T follicular helper cell (primary cell): ENCODE measurements at places on chromosomes 6 and 20.
A peak's percentile ranks its signal among the peaks of the same experiment; 100 is the strongest.

GRCh38 chr6:160363016-160363996, 15.1 kb downstream of the SLC22A3 start:
- DNase-seq = no peak

- DNase-seq = no peak
Measured at GRCh38 chr20:40019510-40019909, 669.5 kb downstream of the MAFB start.

GRCh38 chr6:81984599-81984998, 232.1 kb upstream of the TENT5A start:
- no peak for DNase-seq

GRCh38 chr20:4699216-4699615, 22.5 kb upstream of the PRND start:
- DNase-seq = no peak

- no peak for DNase-seq
Measured at GRCh38 chr6:30363459-30363858, 18.5 kb downstream of the RPP21 start.

DNA sequence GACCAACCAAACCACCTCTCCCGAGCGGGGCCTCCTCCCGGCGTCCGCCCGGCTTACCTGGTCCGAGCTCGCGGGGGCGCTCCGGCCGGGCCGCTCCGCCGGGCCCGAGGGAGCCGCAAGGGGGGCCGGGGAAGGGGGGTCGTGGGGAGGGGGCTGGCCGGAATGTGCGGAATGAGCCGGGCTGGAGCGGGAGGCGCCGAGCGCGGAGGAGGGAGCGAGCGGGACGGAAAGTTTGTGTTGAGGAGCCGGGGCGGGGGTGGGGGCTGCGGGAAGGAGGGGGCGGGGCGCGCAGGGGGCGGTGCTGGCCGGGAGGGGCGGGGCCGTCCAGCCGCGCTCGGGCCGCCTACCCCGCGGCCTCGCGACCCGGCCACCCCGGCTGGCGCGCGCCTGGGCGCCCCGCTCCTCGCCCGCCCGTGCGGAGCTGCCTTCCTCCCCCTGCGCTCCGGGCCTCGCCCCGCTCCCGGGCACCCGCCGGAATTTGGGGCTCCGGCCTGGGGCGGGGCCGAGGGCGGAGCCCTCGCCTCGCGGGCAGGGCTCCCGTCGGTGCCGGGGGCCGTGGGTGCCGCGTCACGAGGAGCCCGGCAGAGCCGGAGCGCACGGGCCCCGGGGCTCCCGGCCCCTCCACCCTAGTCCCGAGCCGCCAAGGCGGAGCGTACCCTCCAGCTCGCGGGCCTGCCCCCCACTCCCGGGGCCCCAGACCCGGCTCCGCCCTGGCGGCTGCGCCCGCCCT, at the start of gene TEAD3:
Gene TEAD3, minus strand, starts transcription at position 239 of the 730 bp plus-strand sequence.
- DNase-seq = peak; percentile 14

DNA sequence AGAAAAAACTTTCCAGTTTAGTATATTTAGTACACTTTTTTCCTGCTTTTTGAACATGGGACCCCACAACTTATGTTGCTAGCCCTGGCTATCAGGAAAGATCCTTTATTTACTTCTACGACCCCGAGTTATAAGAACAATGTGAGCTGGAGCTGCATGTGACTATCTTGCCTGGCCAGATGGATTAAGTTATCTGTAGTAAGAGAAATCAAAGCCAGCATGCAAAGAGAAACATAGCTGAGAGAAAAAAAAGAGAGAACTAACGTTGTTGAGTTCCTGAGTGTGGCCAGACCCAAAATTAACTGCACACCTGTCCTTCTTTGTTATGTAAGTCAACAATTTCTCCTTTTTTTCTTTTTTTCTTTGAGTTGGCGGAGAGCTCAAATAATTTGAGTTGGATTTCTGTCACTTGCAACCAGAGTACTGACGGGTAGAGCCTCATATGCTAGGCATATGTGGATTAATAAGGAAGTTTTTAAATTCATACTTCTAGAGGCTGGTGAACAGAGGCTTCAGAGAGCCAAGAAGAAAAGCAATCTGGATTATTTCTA, 219.5 kb downstream of the HACE1 start:
- no peak for DNase-seq

DNA sequence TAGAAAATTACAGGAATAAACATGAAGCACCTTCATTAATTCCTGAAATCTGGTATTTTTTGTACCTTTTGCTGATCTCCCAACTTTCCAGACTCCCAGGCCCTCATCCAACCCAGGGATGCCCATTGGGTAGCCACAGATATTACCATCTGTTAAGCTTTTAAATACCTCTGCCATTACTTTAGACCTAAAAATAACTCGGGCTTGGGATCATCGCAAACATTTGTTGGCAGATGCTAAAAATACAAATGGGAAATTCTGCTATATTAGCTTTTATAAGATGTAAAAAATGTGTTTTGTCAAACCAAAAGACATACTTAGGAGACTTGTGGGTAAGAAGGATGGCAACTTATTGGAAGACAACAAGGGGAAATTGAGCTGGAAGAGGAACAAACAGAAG, 376.1 kb downstream of the CENPW start:
- DNase-seq = no peak

DNA sequence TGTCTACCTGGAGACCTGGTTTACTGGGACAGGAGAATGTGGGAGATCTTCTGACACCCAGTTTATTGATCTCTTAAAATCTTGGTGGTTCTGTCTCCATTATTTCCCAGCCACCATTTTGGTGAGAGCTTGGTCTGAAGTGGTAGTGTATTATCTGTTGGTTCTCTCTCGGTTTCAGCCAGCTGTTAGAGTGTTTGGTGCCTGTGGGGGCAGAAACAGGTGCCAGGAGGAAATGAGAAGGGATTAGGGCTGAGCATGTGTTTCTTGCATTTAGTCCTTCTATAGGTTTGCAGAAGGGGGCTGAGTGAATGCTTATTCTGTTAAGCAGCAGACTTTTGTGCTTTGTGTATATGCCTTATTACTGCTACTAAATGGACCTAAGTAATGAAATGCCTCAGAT, 9.6 kb downstream of the JARID2 start:
- DNase-seq = no peak

DNA sequence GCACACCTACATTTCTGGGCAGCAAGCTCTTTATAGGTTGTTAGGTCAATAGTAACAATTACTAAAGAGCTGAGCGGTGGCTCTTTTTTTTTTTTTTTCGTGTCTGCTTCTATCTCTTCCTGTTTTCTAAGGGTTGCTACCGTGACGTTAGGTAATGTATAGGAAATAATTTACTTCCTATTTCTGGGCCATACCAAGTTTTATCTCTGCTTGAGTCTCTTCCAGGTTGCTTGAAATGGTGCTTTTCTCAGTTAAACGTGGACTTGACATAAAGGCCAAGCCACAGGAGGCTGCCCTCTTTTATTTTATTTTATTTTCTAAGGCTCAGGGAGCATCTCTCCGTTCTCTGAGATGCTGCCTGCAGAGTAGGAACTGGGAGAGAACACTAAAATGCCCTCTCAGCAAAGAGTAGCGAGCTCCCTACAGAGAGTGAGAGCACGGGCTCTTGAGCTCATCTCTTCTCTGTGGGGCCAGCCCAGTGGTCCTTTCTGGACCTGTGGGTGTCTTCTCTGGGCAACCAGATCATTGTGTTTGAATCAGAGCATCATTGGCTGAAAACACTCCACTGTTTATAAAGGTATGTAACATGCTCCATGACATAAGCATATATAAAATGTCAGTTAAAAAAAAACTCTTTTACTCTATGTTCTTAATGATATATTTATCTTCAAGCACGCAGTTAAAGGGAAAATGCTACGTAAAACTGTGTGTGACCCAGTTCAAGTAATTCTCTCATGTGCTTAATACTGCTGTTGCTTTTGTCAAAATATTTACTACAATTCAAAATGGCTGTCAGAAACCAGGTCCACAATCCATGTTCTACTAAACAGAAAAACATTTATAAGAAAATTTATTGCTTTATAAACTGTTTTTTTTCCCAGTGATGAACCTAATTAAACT, at the start of gene ZNF831:
Gene ZNF831, plus strand, starts transcription at position 191 of the 900 bp plus-strand sequence. CDS start 27,199 bp downstream, outside the sequence.
- DNase-seq = no peak

- no peak for DNase-seq
Measured at GRCh38 chr20:12241065-12241464, 323.4 kb downstream of the BTBD3 start.

GRCh38 chr6:158771399-158772152, 47.6 kb downstream of the EZR start:
- no peak for DNase-seq

- no peak for DNase-seq
Measured at GRCh38 chr20:17936761-17937732, 31.5 kb downstream of the SNX5 start.

DNA sequence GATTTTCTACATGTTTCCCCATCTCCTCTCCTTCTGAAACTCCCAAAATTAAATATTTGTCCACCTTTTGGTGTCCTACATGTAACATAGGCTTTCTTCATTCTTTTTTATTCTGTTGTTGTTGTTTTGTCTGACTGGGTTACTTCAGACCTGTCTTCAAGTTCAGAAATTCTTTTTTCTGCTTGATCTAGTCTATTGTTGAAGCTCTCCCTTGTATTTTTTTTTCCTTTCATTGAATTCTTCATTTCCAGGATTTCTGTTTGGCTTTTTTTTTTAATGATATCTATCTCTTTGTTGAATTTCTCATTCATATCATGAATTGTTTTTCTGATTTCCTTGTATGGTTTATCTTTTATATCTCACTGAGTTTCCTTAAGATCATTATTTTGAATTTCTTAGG, 20.6 kb upstream of the LGSN start:
- no peak for DNase-seq

DNA sequence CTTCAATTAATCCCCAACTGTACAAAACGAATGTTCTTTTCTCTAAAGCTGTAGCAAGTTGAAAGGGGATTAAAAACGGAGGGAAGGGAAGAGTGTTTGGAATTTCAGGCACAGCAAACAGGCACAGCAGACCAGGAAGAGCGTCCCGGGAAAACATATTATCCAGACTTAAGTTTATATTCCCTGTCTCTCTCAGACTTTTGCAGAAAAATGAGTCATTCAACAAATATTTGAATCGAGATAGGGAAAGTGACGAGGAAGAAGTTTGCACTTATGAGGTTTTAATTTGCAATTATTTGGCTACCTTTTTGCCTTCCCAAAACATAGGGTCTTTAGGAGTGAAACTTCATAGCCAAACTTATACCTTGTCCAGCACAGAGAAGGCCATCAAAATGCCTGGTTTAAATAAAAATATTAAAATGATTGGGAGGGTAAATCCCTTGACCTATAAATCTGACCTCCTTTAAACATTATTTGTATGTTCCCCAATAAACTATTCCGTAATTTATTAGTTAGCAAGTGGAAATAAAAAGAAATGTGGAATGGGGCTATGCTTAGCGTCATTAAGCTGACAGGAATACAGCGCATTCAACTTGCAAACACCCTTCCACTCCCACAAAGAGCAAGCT, 16.0 kb downstream of the HFE start:
- no peak for DNase-seq
